ENCODE measurements at places on chromosomes 3 and 15.

DNA sequence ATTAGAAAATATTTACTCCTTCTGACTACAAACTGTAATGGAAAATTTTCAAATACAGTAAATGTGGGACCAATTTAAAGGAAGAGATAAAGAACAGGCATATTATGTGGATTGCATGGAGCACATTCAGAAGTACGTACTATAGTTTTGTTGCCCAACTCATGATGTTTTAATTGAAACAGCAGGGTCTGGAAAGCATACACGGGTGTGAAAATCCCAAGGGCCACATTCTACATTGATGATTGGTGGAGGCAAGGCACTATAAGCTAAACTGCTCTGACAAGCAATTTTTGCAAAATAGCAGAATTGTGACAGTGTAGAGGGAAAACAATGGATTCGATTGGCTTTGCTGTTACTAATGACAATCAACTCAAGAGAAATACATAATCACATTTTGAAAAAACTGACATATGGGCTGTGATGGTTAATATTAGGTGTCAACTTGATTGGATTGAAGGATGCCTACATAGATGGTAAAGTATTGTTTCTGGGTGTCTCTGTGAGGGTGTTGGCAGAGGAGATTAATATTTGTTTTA is 458.6 kb downstream of the PYDC2 start:
- no peak for DNase-seq

GRCh38 chr3:186757686-186758220 is 25.6 kb upstream of the EIF4A2 start:
- DNase-seq = no peak

GRCh38 chr3:52021489-52022268 is 26.0 kb upstream of the RPL29 start:
- DNase-seq = peak; percentile 55

DNA sequence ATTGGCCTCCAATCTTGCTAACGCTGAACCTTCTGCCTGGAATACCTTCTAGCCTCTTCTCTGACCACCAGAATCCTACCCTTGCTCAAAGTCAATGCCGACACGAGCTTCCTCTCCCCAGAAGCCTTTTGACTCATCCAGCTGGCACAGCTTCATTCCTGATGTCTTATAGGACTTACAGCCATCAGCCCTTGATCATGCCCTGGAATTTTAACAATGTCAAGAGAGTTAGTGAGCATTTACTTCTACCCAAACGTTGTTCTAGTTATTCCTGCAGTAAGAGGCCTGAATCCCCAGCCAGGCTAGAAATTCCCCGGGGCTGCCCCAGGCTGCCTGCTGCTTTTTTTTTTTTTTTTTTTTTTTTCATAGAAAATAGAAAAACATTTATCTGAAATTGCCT is 3.9 kb downstream of the CYP1A2 start:
- DNase-seq = no peak

GRCh38 chr15:98025237-98025636 is 64.7 kb downstream of the ARRDC4 start:
- no peak for DNase-seq

GRCh38 chr15:38254051-38254883 is 1.6 kb downstream of the SPRED1 start:
- DNase-seq = no peak

GRCh38 chr15:83105440-83105839 is 2.0 kb upstream of the TM6SF1 start:
- DNase-seq = no peak

- DNase-seq = no peak
Measured at GRCh38 chr3:148865049-148865448, at the start of gene CPA3. CPA3 (plus strand) TSS chr3:148865296; CDS start chr3:148865308, 12 bp downstream.

DNA sequence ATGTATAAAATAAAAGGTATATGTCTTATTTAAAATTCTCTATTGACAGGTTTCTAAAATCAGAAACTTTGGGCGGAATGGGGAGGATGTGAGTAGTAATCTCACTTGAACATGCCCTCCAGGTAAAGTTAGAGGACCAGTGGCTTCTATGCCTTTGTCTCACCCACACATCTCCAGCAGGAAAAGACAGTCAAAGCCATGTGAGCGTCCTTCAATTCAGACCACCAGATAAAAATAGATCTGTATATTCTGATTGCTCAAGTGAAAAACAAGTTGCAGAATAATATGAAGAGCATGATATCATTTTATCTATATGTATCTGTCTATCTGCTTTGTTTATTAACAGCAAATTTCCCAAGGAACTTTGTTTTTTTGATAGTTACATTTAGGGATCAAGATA is 152.2 kb downstream of the TMCO5A start:
- no peak for DNase-seq

DNA sequence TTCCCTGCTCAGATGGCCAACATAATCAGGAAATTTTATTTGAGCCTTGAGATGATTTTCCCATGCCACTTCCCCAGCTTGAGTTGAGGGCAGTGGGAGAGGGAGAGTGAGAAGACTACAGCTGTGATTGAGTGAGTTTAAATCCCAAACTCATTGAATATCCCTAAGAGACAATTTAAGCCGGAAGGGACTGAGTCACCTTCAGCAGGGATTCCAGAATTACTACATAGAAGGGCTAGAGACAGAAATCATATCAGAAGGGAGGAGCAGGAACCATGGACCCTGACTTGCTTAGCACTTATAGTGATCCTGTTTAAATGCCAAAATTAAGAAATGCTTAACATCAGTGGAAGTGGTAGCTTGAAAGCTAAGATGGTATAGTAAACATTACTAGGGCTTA is 312.2 kb upstream of the SLCO3A1 start:
- DNase-seq = no peak

- no peak for DNase-seq
Measured at GRCh38 chr15:50067254-50067653, 51.8 kb downstream of the ATP8B4 start.

DNA sequence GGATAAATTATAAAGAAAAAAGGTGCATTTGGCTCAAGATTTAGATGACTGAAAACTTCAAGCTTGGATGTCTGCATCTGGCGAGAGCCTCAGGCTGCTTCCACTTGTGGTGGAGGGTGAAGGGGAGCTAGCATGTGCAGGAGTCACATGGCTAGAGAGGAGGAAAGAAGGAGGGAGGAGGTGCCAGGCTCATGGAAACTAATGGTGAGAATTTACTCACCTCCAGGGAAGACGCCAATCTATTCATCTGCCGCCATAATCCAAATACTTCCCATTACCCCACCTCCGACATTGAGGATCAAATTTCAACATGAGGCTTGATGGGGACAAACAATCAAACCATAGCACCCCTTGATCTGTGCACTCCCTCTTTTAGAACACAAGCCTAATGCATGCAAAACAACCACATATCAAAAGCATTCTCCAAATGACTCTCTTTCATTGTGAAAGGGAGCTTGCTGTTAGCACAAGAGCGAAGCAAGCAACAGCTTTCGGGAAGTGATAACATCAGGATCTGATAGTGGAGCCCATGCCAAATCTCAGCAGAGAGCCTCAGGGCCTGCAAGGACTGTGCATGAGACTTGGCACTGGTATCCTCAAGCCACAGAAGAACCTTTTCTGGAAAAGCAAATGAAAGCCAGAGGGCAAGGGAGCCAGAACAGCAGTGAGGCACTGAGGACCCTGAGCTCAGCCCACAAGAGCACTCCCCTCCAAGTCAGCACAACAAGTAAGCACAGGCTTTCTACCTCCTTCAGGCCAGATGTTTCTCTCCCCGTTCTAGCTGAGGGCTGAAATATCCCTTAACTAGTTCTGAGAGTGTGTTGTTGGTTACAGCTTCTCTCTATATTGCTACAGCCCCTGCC is 50.2 kb upstream of the THBS1 start:
- DNase-seq = no peak

DNA sequence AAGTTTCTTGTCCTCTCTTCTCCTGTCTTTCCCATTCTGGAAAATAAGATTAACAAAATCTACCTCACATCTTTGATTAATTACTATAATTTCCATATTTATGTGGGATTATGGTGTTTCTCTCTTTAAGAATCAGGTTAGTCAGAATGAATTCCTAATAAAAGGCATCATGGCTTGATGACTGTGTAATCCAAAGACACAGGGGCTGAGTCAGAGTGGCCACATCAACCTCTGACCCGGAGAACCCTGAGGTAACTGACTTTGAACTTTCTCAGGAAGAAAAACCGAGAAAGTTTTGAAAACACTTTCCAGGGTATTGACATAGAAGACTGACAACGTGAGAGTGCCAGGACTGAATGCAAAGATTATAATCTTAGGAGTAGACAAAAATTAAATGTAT is 170.3 kb upstream of the MCTP2 start:
- no peak for DNase-seq

GRCh38 chr15:75029378-75030022 is 6.1 kb downstream of the PPCDC start:
- peak; percentile 69 for DNase-seq

GRCh38 chr3:64008487-64009351 is 14.6 kb downstream of the PSMD6 start:
- no peak for DNase-seq

GRCh38 chr15:40428185-40428584 is 12.6 kb upstream of the BAHD1 start:
- no peak for DNase-seq

DNA sequence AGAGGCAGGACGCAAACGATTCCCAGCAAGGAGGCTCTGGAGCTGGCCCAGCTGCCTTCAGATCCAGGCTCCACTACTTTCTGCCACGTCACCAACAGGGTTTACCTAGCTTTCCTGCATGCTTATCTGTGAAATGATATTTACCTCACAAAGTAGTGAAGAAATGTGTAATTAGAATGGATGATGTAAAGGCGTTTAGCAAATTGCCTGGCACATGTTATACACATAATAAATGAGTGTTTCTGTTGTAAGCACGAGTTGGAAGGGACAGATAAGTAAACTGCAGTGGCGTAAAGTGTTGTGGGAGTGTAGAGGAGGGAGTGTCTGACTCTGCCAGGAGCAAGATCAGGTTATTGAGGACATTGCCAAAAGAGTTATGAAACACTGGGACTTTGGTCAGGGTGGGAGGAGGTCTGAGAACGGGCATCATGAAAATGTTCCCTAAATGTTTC is 3.5 kb upstream of the CHAC1 start:
- no peak for DNase-seq

- no peak for DNase-seq
Measured at GRCh38 chr15:67945951-67946700, 106.3 kb upstream of the RNU6-1 start.

DNA sequence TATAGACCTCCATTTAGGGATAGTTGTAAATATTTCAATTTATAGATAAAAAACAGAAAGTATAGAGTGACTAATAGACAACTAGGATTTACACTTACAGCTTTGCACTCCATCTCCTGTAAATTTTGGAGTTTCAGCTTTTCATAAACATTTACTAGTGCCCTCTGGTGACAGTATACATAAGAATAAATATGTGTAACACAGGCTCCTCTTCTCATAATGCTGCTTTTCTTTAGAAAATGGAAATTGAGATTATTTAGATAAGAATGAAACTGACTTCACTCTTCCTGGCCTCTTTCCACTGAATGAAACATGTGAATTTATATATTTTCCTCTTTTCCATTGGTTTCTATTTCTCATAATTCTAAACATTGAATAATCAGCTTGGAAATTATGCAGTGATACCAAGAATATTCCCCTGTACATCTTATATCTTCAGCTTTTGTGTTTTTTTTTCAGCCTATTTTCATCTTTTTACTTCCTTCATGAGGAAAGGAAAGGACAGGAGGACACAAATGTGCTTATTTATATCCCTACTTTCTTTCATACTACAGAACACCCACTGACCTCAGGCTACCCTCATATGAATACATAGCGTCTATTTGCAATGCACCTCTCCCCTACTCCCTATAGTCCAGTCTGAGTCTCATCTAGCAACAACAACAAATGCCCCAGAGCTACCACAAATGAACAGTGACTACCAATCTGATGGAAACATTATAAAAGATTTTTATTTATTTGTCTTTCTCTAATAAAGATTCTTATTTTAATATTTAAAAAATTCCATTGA is 103.1 kb upstream of the CCDC39 start:
- DNase-seq = no peak

DNA sequence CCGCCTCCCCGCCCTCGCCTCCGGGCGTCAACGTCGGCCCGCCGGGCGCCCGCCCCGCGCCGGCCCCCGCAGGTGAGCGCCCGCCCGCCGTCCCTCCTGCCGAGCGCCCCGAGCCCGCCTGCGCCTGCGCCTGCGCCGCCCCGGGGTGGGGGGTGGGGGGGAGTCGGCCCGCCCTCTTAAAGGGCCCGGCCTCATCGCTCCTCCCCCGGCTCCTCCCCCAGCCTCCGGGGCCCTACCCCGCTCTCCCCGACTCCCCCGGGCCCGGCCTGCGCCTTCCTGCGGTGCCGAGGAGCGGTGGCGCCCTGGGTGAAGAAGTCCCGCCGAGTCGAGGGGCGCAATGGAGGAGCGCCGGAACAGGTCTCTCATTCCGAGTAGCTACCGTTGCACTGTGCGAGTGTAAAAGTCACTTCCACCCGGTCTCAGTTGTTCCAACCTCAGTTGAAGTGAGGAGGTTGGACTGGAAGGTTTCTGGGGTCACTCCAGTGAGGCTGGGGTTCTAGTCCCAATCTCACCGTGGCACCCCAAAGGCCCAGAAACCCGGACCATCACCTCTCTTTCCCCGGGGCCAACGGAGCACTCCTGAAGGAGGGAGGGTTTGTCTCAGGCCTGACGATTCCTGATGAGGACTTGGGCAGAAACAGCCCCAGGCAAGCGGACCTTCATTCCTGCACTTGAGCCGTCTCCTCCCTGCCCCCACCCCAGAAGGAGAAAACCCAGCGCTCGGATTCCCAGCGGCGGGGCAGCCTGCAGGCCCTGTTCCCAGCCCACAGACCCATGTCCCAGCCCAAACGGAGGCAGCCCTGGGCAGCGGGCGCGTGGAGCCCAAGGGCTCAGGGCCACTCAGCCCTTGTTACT is 1.5 kb upstream of the TNK2 start:
- DNase-seq = peak; percentile 93

DNA sequence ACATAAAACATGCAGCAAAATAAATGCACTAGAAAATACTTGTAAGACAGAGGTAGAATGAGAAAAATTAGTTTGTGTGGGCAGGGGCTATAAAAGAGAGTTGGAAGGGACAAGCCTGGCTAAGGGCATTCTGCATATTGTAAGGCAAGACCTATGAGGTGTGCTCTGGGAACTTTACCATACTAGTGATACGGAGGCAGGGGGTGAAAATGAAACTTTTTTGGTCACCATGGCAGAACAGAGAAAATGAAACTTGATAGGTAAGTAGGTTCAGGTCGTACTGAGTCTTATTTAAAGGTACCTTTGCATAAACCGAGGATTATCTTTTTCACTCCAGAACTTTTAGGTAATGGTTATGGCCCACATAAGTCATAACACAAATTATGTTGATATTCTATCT is 74.7 kb upstream of the ACKR4 start:
- DNase-seq = no peak

DNA sequence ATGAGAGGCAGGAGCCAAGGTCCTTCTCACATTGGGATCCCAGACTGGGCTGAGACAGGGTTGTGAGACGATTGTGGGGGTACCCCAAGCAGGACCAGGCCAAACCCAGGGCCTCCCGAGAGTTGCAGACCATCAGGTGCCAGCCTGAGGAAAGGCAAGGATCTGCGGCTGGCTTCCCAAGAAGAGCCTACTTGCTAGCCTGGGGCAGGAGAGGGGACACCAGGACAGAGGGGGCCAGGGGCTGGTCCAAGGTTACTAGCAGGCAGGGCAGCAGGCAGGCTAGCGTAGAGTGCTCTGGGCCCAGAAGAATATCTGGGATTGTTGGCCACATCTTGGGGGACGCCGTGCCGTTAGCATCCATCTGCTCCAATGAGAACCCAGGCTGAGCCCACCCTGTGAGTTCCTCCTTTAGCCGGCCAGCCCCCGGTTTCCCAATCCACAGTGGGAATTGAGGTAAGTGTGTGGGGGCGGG is 546 bp downstream of the CISH start:
- no peak for DNase-seq

Data from NCI-H1436 (cell line).